Common myeloid progenitor, CD34-positive (primary cell): ENCODE measurements at places on chromosomes 2 and 18.

DNA sequence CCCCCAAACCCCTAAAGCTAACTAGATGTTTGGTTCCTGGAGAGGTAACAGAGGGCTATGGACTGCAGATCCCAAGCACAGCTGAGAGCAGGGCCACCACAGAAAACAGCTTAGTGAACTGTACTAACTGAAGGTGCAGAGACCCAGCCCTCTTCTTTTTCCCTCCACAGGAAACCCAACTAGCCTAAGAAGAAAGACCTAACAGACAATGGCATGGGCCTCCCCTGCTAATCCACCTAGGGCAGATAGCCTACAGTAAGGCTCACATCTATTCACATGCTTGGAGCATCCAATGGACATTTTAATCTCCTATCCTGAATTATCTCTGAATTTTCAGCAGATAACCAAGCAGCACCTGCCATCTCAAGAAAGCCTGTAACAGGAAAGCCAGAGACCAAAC is 8.8 kb upstream of the FECH start:
- no peak for DNase-seq

GRCh38 chr2:139214801-139215200 is 434.6 kb upstream of the NXPH2 start:
- no peak for DNase-seq

DNA sequence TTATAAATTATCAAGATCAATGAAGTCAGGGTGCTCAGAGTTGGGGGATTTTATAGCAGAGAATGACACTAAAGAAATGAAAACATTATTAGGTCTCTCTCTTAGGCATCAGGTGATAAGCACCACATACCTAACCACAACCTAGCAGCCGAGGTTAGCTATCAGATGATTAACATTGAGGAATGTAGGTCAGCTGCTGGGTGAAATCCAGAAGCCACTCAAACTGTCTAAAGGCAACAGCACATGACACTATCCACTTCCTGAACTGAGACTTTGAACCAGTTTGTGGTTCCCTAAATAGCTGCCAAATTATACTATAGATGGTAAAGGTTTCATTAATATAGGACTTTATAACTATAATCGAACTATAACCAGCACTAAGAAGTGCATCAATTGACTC is 4.7 kb downstream of the EPG5 start:
- DNase-seq: peak; percentile 93

- no peak for DNase-seq
Measured at GRCh38 chr2:637406-637776, 39.8 kb downstream of the TMEM18 start.

GRCh38 chr2:158967114-158967730 is 1.2 kb upstream of the TANC1 start:
- peak; percentile 24 for DNase-seq

DNA sequence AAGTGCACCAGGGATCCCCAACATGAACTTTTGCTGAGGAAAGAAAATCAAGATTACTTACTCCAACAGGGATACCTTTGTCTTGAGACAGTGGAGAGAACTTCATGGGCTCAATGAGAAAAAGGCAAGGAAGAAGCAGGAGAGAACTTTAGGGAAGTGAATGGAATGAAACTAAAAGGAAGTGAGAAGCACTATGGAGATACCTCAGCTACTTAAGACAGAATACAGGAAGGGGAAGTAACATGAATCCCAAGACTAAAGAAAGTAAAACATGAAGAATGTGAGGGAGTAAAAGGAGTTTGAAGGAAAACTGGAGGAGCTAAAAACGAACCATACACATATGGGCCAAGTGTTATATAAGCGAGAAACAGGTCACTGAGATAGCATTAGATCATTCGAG is 32.4 kb upstream of the ACTR3 start:
- peak; percentile 20 for DNase-seq

GRCh38 chr18:61896757-61897156 is 4.0 kb upstream of the RNF152 start:
- DNase-seq: no peak

DNA sequence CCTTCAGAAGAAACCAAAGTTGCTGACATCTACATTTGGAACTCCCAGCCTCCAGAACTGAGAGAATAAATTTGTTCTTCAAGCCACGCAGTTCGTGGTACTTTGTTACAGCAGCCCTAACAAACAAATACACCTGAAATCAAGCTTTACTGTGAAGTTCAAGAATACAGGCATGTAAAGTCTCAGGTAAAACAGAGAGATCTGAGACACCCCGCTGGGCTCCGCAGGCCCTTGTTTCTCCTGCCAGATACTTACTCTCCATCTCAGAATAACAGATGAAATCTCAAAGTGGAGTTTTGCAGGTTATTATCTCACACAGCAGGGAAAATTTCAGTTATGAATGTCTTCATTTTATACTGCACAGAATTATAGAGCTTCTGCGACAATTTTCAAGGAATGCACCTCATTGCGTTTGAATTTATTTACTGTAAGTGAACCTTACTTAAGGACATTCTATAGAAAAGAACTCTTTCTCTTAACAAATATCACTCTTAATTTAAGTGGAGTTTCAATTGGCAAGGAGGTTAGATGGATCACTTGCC is 492.4 kb upstream of the LRATD1 start:
- no peak for DNase-seq

- no peak for DNase-seq
Measured at GRCh38 chr18:74497778-74498177, 1.6 kb downstream of the CNDP2 start.

DNA sequence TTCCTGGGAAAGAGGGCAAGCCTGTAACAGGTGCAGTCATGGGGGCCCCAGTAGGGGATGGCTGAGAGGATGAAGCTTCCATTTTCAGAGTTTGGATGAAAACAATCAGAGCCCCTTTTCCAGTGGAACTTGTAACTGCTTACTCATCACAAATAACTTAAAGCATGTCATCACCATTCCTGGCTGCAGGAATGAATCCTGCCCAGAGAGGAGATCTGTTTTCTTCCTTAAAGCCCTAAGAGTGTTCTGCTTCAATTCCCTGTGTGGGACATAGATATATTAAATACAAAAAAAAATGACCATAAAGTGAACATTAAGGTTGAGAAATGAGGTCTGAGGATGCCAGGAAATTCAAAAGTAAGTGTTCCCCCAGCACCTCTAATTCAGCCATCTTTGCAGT is 183.4 kb upstream of the MEIS1 start:
- no peak for DNase-seq

DNA sequence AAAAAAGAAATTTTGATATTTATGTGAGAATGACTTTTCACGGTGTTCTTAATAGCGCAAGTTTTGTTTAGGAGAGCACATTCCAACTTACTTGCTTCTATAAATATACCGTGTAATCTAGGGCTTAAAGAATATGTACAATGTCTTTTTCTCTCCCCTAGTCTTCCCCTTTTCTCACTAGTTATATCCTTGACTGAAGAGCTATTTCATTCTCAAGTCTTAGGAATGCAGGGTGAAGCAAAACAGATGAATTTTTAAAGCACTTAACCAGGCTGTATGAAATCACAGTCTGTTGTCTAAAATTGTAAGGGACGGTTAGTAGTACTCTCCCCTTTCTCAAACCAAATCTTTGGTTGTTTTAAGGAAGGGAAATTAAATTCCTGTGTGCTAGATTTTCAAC is 29.6 kb upstream of the SLC30A6 start:
- DNase-seq: no peak

- DNase-seq: no peak
Measured at GRCh38 chr18:8959551-8960135, 142.9 kb upstream of the NDUFV2 start.
